ENCODE measurements at places on chromosomes 16 and 17. TPM values are rescaled to one million over a fixed set of nuclear protein-coding genes. Genes with fewer than 3 reads are reported as not detected.
A peak's percentile ranks its signal among the peaks of the same experiment; 100 is the strongest.

MYH1 gene
- total RNA-seq: not detected

- no peak overlapping the region for H3K4me3 ChIP-seq
- DNase-seq: no peak
- H3K27me3 ChIP-seq: peaks cover 52% of the 10 kb centered on the region
- H3K27ac ChIP-seq: no peak overlapping the region
- H3K4me1 ChIP-seq: no peaks in the 10 kb centered on the region
- no peaks in the 10 kb centered on the region for H3K36me3 ChIP-seq
Observed at GRCh38 chr17:6862825-6863224, 31.3 kb upstream of the TEKT1 start.

- no peak overlapping the region for H3K27ac ChIP-seq
- no peaks in the 10 kb centered on the region for H3K27me3 ChIP-seq
- H3K4me3 ChIP-seq: no peak overlapping the region
- DNase-seq: no peak
- no peaks in the 10 kb centered on the region for H3K4me1 ChIP-seq
Observed at GRCh38 chr17:16929757-16930520, 42.0 kb downstream of the TNFRSF13B start.

DNA sequence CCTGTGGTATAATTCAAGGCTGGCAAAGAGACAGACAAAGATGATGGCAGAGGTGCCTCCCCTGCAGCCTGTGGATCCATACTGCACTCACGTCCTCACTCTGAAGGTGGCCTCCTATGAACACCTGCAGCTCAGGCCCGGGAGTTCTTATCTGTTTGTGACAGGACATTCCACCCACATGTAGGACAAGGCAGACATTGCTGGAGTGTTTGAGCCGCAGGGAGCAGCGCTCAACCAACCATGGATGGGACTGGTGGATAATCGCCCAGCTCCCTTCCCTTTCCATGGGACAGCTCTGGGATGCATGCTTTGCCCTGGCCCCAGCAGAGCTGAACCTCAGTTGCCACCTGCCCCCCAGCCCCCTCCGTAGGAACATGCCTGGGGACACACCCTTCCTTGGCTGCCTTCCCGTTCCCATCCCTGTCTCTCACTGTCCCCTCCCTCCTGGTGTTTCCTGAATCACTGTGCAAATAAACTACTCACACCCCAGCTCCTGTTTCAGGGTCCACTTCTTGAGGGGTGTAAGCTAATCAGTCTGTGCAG is 22.2 kb downstream of the ITPRIPL2 start:
- H3K4me3 ChIP-seq: peak overlapping the region; percentile 44
- H3K27me3 ChIP-seq: no peaks in the 10 kb centered on the region
- peak; percentile 73 for DNase-seq
- no peaks in the 10 kb centered on the region for H3K36me3 ChIP-seq
- peak overlapping the region; percentile 59 for H3K27ac ChIP-seq

- H3K27ac ChIP-seq: no peak overlapping the region
- no peaks in the 10 kb centered on the region for H3K36me3 ChIP-seq
- H3K4me1 ChIP-seq: no peaks in the 10 kb centered on the region
- H3K27me3 ChIP-seq: no peaks in the 10 kb centered on the region
Observed at GRCh38 chr17:15462976-15463772, 4.2 kb downstream of the CDRT4 start.

DNA sequence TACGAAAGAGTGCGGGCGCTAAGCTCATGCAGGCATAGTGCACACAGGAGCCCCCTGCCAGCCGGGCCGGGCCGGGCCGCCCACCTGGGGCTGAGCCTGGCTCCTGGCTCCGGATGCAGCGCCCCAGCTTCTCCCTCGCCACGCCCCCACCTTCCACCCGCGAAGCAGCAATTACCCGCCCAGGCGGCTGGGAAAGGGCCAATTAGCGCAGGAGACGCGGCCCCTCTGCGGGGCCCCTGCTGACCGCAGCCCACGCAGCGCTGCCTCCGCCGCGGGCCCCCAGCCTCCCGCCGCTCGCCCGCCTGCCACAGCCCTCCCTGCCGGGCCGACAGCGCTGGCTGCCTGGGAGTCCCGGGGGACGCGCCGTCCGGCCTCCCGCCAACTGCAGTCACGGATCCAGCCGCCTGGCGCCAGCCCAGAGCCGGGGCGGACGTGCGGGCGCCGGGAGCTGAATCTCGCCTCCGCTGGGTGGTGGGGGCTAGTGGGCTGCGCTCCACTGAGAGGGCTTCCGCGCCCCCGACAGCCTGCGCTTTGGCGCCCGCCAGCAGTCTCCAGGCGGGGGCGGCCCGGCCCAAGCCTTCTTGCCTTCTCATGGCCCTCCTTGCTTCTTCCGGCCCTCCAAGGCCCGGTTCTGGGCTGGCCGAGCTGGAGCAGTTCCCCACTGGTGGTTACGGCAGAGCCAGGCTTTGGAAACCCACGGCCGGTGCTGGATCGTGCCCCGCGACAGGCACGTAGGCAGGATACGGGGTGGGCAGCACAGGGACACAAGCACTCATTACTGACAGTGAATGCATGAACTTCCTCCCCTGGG is 14.9 kb upstream of the CBFB start:
- no peak overlapping the region for H3K27ac ChIP-seq
- peaks cover 58% of the 10 kb centered on the region for H3K27me3 ChIP-seq
- H3K4me3 ChIP-seq: peak overlapping the region; percentile 63

DNA sequence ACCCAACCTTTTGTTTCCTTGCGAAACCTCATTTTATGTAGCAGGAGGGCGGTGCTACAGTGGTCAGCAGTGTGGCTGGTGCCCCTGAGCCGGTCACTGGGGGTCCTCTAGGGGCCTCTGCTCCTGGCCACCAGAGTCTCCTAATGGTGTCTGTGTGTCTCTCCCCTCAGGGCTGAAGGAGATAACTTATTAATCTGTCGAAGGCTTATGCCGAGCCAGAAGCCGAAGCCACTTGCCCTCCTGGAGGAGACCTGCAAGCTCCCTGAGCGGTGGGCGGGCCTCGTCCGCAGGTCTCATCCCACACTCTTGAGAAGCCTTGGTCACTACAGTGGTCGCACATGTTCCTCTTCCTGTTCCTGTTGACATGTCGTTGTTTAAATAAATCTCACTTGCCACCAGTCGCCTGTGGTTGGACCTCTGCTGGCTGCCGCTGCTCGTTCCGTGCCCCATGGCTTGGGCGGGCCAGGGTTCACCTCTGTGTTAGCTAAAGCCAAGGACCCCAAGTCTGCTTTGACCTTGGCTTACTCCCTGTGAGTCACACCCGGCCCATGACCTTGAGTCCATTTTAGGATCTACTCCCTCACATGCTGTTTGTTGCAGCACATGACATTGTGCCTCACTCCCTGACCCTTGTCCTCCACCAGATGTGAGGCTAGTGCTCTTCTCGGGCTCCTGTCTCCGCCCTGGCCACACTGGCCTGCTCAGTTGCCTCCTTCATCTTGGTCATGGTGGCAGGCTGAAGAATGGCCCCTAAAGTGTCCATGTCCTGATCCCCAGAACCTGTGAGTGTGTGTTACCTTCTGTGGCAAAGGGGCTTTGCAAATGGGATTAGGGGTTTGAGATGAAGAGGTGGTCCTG is 38.7 kb upstream of the AQP8 start:
- peaks cover 8% of the 10 kb centered on the region for H3K36me3 ChIP-seq
- DNase-seq: no peak
- H3K4me1 ChIP-seq: no peaks in the 10 kb centered on the region
- no peak overlapping the region for H3K27ac ChIP-seq
- H3K4me3 ChIP-seq: no peak overlapping the region

DNA sequence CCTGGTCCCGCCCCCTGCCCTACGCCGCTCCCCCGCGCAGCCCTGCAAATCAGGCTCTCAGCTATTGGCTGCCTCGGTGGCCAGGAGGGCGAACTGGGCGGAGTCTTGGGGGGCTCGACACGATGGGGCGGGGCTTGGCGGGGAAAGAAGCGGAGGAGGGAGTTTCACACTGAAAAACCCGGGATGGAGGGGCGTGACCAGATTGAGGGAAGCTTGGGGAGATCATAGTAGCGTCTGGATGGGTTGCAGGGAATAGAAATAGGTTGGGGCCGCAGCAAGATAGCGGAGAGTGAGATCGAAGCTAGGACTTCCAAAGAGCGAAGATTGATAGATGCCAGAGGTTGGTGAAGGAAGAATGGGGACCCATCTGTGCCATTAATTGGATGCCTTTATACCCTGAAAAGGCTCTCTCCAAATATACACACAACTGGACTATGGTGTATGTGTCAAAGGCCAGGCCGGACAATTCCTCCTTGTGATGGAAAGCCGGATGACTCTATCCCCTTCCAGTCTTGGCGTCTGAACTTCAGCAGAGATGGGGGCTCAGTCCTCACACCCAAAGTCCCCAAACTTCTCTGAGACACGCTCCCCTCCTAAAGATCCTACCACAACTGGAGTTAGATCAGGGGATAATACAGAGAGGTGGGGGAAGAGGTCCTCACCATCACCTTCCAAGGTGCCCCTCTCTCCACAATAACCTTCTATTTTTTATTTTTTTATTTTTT is 376 bp upstream of the STAC2 start:
- peaks cover 85% of the 10 kb centered on the region for H3K27me3 ChIP-seq
- peaks cover 15% of the 10 kb centered on the region for H3K36me3 ChIP-seq
- H3K4me1 ChIP-seq: peaks cover 14% of the 10 kb centered on the region
- no peak overlapping the region for H3K27ac ChIP-seq
- DNase-seq: no peak
- H3K4me3 ChIP-seq: no peak overlapping the region

DNA sequence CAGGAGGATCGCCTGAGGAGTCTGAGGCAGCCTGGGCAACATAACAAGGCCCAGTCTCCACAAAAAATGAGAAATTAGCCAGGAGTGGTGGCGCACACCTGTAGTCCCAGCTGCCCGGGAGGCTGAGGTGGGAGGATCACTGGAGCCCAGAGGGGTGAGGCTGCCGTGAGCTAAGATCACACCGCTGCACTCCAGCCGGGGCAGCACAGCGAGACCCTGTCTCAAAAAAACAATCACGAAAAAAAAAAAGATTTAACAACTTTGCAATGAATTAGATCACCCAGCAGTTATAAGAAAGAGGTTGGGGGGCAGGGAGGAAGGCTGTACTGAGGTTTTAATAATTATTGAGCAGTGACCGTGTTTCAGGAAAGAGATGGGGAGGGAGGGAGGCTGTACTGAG is 49.4 kb downstream of the RPH3AL start:
- no peaks in the 10 kb centered on the region for H3K27me3 ChIP-seq
- peaks cover 3% of the 10 kb centered on the region for H3K36me3 ChIP-seq
- H3K4me1 ChIP-seq: no peaks in the 10 kb centered on the region
- no peak overlapping the region for H3K4me3 ChIP-seq
- DNase-seq: no peak

DNA sequence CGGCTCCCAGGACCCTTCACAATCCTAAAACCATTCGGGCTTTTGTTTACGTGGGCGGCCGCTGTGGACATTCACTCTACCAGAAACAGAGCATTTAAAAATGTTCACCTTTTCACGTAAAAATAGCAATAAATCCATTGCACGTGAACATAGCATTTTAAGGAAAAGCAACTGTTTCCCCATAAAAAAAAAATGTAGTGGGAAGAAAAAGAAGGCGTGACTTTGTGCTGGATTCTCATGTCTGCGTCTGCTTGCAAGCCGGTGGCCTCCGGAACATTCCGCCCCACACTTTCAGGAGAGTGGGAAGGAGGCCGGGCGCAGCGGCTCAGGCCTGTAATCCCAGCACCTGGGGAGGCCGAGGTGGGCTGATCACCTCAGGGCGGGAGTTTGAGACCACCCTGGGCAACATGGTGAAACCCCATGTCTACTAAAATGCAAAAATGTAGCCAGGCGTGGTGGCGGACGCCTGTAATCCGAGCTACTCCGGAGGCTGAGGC is 13.4 kb upstream of the GNG13 start:
- H3K4me3 ChIP-seq: no peak overlapping the region
- peaks cover 49% of the 10 kb centered on the region for H3K27me3 ChIP-seq

- no peak overlapping the region for H3K4me3 ChIP-seq
- peaks cover 13% of the 10 kb centered on the region for H3K4me1 ChIP-seq
Observed at GRCh38 chr17:6912110-6913051, 80.9 kb upstream of the TEKT1 start.

All from Calu3 (cell line).